Calu3 (cell line): ENCODE measurements at places on chromosomes 1 and 21.
A peak's percentile ranks its signal among the peaks of the same experiment; 100 is the strongest.

DNA sequence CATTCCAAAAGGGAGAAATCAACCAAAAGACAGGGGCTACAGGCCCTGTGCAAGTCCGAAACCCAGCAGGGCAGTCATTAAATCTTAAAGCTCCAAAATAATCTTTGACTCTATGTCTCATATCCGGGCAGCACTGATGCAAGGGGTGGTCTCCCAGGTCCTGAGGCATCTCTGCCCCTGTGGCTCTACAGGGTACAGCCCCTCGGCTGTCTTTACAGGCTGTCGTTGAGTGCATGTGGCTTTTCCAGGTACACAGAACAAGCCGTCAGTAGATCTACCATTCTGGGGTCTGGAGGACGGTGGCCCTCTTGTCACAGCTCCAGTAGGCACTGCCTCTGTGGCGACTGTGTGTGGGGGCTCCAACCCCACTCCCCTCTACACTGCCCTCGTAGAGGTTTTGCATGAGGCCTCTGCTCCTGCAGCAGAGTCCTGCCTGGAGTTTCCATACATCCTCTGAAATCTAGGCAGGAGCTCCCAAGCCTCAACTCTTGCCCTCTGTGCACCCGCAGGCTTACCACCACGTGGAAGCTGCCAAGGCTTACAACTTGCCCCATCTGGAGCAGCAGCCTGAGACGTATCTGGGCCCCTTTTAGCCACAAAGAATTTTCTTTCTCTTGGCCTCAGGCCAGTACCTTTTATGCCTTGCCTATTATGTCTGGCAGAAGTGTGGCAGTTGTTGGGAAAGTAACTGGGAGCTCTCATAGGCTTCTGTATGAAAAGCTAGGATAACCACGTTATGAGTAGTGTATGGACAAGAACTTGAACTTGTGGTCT lies 52.5 kb downstream of the POU2F1 start:
- no peak for DNase-seq

DNA sequence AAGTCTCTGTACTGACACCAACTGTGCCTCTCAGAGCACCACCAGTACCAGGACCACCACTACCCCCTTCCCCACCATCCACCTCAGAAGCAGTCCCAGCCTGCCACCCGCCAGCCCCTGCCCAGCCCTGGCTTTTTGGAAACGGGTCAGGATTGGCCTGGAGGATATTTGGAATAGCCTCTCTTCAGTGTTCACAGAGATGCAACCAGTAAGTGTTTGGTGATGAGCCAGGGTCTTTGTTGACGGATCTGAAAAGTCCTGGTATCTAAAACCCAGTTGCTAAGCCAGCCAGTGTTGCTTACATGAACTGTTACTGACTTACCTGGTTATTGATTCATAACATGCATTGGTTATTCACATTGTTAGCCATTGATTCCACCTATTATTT lies 1.1 kb downstream of the C1orf56 start:
- DNase-seq, result no peak

DNA sequence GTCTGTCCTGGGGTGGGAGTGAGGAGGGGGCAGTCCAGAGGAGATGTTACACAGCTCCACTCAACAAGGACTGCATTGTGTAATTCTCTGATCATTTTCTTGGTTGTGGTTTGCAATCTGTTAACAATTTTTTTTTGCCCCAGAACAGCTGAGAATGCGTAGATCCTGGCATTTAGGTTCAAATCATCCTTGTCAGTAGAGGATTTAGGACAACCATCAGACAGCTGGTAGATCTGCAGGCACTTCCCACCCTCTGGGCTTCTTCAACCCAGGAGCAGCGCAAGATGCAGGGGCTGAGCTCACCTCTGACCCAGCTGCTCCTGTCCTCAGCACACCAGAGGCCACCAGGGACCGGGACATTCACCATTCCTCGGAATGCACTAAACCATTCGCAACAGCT lies 13.5 kb downstream of the BCAR3 start:
- DNase-seq, result no peak

DNA sequence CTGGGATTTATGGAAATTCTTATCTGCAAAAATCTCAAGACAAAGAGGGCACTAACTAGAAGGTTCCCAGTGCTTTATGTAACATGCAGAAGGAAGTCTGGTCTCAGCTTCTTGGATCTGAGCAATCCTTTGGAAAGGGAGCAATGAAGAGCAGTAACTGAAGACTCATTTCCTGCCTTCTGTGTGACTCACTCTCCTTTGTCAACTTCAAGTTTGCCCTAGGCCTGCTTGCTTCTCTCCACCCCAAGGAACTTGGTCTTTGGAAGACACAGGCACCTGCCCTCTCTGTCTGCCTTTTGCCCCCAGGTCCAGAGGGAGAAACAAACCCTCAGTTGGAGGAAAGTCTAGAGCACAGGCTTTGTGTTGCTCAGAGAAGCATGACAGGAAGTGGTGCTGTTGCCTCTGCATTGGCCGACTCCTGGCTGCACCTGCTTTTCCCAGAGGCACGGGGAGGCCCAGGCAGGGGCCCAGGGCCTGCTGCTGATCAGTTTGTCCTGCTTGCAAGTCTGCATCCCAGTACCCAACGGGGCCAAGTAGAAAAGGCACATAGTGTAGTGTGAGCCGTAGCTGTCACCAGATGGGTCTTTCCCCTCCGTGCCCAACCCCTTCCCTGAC lies 137.2 kb downstream of the DHRS3 start:
- DNase-seq, result peak; percentile 53

GRCh38 chr1:2564815-2565374 lies 8.7 kb downstream of the TNFRSF14 start:
- DNase-seq, result no peak

DNA sequence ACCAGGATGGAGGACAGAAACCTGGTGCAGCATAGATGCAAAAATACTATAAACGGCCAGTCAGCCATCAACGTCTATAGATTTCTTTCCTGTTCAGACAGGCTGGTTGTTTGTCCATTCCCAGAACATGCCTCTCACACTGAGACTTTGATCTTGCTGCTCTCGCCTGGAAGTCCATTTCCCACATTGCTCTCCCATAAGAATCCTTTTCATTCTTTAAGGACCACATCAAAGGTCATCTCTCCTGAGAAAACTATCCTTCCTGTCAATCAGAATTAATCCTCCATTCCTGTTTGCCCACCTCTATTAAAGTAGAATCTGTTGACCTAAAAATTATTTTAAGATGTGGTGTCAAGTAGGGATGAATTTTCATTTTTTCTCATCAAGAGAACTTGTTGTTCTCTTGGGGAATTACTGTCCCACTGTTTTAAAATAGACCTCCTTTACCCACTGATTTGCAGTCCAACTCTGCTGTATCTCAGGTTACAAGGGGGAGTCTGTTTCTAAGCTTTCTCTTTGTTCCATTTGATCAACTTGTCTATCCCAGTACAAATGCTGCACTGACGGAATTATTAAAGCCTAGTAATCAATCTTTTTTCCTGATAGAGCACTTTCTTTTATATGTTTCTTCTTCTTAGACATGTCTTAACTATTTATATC lies 172.7 kb downstream of the PATJ start:
- no peak for DNase-seq

DNA sequence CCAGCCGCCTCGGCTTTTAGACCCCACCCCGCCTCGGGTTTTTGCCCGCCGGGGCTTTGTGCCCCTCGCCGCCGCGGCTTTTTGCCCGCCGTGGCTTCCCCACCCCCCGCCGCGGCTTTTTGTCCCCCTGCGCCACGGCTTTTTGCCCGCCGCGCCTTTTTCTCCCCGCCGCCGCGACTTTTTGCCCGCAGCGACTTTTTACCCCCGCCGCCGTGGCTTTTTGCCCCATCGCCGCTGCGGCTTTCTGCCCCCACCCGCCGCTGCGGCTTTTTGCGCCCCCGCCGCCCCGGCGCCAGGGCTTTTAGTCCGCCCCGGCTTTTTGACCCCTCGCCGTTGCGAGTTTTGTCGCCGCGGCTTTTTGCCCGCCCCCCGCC lies 474.4 kb downstream of the FAM72C start:
- DNase-seq, result no peak

DNA sequence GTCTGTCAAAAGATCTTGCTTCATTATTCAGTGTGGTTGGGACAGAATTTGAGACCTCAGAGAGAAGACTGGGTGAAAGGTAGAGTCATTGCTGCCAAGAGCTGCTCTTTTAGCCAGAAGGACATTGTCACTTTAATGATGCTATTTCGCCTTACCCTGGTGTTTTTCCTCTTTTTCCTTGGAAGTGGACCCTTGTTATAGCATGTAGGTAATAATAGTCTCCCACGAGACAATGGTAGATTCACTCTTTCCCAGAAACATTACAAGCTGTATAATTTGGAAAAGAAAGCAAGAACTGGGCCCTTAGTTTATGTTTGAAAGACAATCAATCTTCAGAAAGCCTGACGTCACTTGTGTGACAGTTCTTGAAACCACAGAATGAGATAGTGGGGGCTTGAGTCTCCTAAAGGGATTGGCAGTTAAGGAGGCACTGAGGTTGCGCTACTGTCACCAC lies 3.8 kb downstream of the SERTAD4 start:
- no peak for DNase-seq
